Activated CD4-positive, alpha-beta T cell treated with anti-CD3 and anti-CD28 coated beads for 24 hours (primary cell): ENCODE measurements at places on chromosomes 11 and 22.

- no peak for DNase-seq
These were observed 540.8 kb downstream of the INSC start for GRCh38 chr11:15655552-15655951.

- DNase-seq = no peak
These were observed 145.1 kb downstream of the SWAP70 start for GRCh38 chr11:9808943-9809342.

GRCh38 chr22:42296381-42296853, 26.0 kb upstream of the TCF20 start:
- DNase-seq = no peak

DNA sequence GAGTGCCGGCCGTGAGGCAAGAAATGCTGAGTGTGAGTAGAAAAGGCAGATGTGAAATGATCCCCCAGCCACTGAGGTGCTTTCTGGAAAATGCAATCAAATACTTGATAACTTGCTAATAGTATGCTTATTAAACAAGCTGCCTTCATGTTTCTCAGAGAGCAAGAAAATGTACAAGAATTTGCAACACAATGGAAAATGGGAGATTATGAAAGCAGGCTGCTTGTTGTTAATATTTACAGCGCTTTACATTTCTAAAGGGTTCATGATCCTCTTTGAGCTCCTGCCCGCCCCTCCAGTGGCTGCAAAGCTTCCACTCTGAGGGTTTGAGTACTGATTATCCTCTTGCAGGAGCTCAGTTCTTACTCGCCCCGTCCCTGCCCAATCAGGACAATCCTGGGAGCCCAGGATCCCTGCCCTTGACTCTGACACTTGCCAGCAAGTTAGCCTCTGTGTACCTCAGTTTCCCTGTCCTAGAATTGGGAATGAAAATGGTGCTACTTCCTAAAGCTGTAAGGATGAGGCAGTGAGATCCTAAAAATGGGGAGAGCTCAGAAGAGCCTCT, 645.1 kb downstream of the TBC1D22A start:
- DNase-seq = no peak

DNA sequence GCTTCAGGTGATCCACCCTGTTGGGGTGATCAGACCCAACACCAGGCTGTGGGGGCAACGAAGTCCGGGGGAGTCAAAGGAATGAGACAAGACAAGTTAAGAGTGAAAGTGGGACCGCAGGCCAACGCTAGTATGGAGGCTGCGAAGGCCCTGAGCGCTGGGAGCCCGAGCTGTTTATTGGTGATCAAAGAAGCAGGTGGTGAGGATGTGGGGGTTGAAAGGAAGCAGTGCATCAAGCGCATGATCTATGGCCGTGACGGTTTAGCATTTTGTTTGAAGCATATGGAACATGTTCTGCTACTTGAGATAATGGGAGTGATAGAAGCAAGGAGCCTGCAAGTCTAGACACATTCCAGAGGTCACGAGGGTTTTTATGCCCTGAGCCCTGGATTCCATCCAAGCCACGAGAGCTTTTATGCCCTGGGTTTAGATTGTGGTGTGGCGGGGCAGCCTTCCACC, 49.5 kb downstream of the MCHR1 start:
- no peak for DNase-seq

- DNase-seq = no peak
These were observed 165.7 kb downstream of the CADM1 start for GRCh38 chr11:115338476-115338875.

- DNase-seq = no peak
These were observed 2.1 kb upstream of the LRRC32 start for GRCh38 chr11:76672431-76673175.

DNA sequence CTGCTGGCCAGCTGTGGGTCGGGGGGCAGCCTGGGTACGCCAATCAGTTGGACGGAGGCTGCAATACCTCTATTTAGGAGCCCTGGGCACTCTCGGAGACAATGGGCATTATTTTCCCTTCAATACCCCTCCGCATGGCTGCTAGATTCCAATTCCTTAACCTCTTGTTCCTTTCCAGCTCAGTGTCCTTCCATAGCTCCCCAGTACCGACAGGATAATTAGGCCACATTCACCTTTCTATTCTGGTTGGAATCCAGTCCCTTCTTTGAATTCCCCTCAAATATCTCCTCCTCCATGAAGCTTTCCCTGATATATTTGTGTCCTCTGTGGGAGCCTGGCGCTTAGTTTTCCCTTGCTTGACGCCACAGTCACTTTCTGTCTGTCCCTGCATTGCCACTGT, 4.2 kb upstream of the BIK start:
- DNase-seq = no peak

DNA sequence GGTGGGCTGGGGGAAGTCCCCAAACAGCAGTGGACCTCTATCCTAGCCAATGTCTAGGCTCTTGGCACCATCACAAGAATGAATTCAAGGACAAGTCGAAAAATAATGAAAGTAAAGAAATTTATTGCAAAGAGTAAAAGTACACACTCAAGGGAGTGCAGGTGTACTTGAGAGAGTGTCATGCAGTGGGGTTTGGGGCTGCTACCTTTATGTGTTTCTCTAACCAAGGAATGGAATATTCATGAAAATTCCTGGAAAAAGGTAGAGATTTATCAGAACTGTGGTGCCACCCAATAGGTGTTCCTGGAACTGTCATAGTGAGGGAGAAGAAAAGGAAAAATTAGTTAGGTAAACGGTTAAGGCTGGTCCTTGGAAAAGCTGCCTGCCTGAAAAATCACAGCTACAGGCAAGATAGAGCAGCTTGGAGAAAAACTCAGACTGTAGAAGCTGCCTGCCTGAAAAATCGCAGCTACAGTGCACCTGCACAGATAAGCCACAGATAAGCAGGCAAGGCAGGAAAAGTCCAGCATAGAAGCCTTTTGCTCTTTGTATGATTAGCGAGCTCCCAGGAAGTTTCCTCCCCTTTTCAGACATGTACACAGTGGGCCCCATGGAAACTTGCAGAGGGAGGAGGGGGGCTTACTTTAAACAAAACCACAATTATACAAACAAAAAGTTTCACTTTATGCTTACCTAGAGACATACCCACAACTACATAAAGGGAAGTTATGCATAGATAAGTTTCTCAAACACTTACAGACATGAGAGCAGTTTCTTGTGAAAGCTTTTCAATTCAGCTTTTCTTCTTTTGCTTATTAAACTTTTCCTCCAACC, 71.4 kb upstream of the B3GNT6 start:
- no peak for DNase-seq

DNA sequence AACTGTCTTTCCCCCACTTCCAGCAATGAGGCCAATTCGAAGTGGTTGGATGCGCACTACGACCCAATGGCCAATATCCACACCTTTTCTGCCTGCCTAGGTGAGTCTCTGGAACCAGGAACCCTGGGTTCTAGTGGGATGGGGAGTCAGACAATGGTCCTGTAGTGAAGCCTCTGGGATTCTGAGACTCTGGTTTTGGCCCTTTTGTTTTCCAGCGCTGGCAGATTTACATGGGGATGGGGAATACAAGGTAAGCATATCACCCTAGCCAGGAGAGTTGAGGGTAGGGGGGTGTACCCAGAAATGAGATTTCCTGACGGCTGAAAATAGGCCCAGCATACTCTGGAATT, 530 bp downstream of the BBS1 start:
- DNase-seq = no peak

DNA sequence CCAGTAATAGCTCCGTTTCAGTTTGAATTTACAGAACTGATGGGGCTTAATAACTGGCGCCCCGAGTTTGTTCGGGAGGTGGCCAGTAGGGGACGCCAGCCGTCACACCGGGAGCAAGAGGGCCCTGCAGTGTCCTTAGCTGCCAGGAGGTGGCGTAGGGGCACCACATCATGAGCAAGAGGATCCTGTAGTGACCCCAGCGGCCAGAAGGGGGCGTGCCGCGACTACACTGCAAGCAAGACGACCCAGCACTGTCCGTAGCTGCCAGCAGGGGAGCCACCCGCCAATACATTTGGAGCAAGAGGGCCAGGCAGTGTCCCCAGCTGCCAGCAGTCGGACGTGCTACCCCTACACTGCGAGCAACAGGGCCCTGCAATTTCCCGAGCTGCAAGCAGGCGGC, 663.7 kb upstream of the B3GAT1 start:
- DNase-seq = peak; percentile 43
